Stimulated activated CD4-positive, alpha-beta T cell treated with anti-CD3 and anti-CD28 coated beads, Interleukin-1b, Interleukin-23, amount 100 ng/mL, for 1 hour (primary cell): ENCODE measurements at places on chromosomes 3 and 15.

DNA sequence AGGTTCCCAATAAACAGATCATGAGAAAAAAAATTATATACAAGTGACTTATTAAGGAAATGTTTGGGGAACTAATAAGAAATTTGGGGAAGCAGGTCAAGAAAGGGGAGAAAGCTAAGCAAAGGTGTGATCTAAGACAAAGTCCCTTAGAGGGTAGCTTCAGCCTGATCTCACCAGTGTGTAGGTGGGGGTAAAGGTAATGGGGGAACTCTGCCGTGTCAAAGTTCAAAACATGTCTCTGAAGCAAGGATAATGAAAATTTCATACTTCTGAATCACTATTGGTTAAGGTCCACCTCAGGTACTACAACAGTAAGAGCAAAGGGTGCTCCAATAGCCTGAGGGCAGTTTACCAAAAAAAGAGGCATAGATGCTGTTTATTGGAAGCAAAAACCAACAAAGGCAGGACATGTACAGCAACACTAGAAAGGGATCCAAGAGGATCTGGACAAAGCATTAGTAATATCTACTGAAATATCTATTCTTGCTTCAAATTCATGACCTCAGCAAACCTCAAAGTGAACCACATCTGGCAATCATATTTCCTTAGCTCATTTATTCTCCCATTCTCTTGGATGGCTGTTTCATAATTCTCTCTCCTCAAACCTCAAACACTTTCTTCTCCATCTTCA, 6.9 kb downstream of the ACAD11 start:
- no peak for DNase-seq

DNA sequence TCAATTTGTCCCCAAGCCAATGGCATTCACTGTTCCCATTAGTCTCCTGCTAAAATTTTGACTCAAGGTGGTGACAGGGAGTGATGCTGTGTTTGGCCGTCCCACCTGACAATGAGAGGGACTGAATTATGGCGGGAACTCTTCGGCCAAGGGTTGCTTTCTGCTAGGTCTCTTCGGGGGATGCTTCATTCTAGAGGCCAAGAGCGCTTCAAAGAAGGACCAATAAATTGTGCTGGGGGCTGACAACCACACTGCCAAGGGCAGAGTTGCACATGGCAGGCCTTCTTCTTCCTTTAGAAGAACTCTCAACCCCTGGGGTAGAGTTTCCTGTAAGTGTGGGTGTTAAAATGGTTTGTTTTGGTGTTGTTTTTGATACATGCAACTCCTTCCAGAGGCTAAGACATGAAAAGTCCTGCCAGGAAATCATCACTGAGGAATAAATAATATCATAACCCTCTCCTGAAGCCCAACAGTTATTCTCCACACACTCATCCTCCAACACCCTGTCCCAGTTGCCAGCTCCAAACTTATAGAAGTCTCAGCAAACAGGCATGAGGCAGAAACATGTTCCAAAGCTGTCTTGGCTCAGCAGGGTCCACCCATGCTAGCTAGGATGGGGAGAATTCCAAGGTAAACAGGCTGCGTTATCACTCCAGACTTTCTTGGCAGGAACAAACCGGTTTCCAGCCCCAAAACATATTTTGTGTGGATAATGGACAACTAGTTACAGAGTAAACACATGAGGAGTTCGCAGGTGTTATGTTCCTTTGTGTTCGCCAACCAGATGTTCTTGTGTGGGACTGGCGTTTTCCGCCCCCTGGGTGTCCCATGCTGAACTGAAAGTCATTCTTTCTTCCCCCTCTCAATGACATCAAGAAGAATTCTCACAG, 396.7 kb upstream of the RGMA start:
- DNase-seq: no peak

- DNase-seq: no peak
Measured at GRCh38 chr15:51205050-51205975, 110.6 kb upstream of the TNFAIP8L3 start.

DNA sequence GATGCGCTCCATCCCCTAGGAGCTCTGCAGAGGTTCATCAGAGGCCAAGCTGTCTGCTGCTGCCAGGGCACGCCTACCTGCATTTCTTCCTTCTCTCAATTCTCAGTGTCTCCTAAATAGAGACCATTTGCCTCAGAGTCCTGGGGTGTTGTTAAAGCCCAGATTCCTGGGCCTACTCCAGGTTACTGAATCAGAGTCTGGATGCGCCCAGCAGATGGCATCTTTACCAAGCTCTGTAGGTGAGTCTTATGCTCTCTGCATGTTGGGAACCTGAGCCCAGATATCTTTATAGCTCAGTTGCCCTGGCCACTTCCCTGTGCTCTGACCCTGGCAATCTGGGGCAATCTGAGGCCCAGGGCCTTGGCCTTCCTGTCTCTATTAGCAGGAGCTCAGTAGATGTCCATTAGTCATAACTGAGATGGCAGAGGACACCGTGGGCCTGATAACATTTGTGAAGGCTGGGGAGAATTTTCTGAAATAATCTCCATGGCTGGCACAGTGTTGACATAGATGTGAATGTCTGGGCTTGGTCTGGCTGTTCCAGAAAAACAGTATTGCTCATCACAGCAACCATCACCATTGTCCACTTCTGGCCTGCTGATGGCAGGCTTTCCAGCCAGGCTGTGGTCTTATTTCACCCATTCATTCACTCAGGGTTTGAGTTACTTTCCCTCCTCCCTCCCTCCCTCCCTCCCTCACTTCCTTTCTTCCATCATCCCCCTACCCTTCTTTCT, 13.3 kb upstream of the RBP1 start:
- no peak for DNase-seq

DNA sequence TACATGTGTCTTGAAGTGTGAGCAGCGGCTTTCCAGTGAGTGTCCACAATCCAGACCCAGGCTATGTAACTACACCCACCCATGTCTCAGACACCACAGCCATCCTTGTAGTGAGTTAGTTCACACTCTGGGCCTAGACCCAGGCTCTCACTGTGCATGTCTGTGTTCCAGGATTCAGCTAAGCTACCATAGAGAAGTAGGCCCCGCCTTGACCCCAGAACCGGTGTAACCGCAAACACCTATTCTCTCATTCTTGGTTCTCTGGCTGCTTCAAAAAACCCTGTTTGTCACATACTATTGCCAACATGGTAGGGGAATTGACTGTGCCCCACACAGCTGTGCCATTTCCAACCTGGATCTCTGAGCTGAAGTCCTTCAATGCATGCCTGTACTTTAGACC, 560.6 kb downstream of the RSL24D1 start:
- DNase-seq: no peak
